ENCODE measurements at places on chromosomes 12 and 14.

DNA sequence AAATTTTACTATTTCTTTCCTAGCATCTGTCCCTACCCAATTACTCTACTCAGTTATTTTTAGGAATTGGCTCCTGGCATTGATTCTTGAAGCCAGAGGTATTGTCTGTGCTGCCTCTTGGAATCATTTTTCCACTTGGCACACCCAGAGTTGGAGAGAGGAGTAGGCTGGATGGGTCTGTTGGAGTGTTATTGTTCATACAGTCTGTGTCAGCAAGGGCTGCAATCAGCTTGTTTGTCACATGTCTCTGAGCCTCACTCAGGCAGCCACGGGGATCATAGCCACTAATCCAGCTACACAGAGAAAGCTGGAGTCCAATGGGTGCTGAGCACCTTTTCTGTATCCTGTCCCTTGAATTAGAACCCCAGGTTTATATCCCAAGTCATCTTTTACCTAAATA lies 176.0 kb upstream of the DYRK2 start:
- DNase-seq: no peak

- no peak for DNase-seq
Measured at GRCh38 chr12:70240673-70241072, 2.6 kb upstream of the CNOT2 start.

DNA sequence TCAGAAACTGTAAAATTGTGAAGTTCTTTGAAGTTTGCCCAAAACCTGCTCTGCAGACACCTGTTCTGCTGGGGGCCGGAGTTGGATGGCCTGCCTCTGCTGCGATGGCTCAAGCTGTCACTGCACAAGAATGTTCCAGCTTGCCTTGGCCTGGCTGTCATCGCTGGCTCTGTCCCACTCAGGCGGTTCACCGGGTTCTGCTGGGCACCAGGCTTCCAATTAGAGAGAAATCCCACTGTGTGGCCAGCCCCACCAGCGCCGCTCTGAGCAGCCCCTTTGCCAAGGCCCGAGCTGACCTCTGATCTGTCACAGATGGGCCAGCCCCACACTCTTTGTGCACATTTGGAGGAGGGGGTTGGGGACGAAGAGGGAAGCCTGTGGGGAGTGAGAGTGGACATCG lies 71.7 kb upstream of the GPATCH2L start:
- no peak for DNase-seq

DNA sequence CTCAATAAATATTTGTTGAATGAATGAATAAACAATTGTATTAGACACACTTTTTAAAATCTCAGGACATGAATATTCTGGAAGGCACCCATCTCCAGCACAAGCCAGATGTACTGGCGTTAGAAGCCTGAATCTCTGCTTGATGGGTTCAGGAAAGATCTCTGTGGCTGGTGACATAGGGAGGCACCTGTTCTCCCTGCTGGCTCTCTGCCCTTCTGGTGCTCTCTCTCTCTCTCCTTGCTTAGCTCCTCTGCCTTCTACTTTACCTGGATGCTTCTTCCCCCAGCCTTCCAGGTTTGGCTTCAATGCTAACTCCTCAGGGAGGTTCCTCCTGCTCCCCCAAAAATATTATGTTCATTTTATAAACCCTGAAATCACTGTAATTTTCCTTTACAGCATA lies 1.5 kb downstream of the CYP46A1 start:
- DNase-seq: no peak

DNA sequence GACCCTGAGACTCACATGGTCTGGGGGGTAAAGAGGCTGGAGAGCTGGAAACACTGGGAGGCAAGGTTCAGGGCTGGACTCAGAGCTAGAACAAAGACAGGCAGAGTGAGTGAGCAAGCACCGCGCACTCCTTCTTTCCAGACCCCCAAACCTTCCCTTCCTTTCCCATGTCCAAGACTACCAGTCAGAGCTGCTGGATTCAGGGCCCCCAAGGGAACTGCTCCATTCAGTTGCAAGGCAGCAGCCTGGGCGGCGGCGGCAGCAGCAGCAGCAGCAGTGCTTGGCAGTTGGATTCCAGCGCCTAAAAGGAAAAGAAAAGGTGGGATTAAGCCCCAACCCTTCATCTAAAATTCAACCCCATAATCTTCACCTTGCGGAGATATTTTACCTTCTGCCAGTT lies 17.1 kb downstream of the RBM23 start:
- no peak for DNase-seq

DNA sequence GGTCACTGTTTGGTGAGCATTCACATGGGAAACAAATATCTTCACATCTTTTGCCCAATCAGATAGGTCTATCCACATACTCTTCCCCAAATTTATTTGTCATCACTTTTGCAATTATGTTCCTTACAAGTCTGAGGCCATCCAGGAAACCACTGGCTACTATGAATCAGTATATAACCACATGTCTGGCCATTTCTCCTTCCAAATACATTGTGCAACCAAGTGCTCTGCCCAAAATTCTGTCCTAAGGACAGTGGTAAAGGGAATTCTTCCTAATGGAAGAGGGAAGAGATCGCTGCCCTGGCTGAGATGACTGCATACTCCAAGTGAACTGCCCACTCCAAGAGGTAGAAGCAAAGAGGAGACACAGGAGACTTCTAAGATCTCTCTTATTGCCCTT lies 148.9 kb upstream of the MAX start:
- DNase-seq: no peak

GRCh38 chr12:16285586-16285985 lies 8.1 kb upstream of the SLC15A5 start:
- DNase-seq: no peak

DNA sequence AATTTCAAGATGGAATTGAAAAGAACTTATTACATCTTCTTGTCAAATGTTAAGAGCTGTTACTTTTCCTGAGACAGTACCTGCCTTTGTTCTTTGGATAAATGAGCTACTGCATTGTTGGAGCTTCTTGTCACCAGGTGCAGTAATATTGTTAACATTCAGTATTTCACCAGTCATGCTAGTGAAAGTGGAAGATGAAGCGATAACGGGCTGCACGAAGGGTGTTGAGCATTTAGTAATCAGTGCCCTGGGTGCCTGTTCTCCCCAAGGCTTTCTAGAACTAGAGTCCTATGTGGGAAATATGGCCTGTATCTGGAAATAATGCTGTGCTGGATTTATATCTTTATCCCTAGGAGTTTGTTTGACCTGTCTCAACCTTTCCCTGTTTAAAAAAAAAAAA lies 83.2 kb downstream of the PPP2R5C start:
- DNase-seq: no peak

GRCh38 chr12:52258335-52258901 lies 16.0 kb upstream of the KRT86 start:
- DNase-seq: no peak

DNA sequence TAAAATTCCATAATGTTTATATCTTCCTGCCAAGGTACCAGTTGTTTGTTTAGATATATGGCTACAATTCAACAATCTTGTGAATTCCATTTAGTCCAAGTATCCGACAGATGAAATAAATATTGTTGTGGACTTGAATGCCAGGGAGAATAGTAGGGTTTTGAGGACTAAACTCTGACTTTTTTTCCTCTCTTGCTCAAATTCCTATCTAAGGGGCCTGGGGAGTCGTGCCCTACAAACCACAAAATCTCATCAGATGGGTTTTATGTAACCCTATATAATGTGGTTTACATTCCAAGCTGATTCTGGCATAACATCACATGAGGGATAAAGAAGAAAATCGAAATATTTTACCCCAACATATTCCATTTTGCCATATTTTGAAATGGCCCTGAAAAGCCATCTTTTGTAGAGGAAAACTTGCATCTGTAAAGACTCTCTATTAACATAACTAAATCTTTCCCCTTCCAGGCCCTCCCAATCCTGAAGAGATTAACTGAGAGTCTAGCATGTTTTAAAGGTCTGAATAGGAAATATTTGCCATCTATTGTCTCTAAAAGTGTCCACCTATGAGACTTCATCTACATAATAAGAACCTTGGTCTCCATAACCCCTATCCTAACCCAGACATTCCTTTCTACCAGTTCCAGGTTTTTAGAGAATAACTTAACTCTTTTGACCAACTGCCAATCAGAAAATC lies 184.7 kb upstream of the KITLG start:
- no peak for DNase-seq

- no peak for DNase-seq
Measured at GRCh38 chr12:103373088-103373523, 122.7 kb downstream of the C12orf42 start.

- no peak for DNase-seq
Measured at GRCh38 chr12:71744522-71745300, 10.0 kb upstream of the RAB21 start.

- DNase-seq: no peak
Measured at GRCh38 chr12:3647504-3647903, 105.4 kb downstream of the CRACR2A start.

- DNase-seq: no peak
Measured at GRCh38 chr12:108371801-108372344, 32.8 kb upstream of the CMKLR1 start.

GRCh38 chr12:51424094-51424661 lies 453 bp upstream of the SLC4A8 start:
- no peak for DNase-seq

DNA sequence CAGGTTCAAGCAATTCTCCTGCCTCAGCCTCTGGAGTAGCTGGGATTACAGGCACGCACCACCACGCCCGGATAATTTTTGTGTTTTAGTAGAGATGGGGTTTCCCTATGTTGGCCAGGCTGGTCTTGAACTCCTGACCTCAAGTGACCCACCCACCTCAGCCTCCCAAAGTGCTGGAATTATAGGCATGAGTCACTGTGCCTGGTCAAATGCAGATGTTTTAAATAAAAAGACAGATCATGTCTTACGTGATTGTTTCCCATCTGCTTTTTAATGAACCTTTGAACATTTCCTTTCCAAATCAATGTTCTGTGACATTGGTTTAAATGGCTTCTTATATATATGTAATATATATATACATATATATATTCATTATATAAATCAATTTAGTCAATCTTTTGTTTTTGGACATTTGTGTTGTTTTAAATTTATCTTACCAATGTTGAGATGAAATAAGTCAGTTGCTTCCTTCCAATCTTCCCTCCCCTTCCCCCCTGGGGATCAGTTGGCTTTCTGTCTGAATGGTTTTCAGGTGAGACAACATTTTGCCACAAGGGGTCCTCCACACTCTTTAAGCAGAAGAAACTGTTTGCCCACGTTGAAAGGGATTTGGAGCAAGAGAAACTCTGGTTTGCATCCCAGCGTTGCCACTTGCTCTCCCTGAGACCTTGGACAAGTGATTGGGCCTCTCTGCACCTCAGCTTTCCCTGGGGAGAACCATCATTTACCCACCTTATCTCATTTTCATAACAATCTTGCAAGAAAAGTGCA lies 47.6 kb upstream of the RBM19 start:
- DNase-seq: no peak

GRCh38 chr12:29640589-29641345 lies 143.0 kb downstream of the TMTC1 start:
- DNase-seq: no peak

GRCh38 chr12:92438641-92439419 lies 264.0 kb upstream of the PLEKHG7 start:
- DNase-seq: no peak

DNA sequence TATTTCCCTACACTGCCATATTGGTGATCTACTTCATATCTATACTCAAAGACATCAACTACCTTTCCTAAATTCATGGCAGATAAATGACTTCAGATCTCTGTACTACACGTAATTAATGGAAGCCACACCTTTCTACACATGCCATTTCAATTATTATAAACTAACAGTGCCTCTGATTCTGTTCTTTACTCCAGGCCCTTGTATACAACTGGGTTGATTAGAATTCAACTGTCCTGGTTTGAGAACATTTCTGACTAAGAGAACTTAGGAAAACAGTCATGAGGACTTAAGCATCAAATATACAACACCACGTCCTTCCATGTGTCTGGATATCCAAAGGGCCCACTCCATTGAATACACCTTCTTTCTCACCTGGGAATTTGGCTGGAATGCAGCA lies 1.8 kb downstream of the ACIN1 start:
- DNase-seq: no peak

- DNase-seq: no peak
Measured at GRCh38 chr12:90897986-90898385, 57.0 kb downstream of the CCER1 start.

DNA sequence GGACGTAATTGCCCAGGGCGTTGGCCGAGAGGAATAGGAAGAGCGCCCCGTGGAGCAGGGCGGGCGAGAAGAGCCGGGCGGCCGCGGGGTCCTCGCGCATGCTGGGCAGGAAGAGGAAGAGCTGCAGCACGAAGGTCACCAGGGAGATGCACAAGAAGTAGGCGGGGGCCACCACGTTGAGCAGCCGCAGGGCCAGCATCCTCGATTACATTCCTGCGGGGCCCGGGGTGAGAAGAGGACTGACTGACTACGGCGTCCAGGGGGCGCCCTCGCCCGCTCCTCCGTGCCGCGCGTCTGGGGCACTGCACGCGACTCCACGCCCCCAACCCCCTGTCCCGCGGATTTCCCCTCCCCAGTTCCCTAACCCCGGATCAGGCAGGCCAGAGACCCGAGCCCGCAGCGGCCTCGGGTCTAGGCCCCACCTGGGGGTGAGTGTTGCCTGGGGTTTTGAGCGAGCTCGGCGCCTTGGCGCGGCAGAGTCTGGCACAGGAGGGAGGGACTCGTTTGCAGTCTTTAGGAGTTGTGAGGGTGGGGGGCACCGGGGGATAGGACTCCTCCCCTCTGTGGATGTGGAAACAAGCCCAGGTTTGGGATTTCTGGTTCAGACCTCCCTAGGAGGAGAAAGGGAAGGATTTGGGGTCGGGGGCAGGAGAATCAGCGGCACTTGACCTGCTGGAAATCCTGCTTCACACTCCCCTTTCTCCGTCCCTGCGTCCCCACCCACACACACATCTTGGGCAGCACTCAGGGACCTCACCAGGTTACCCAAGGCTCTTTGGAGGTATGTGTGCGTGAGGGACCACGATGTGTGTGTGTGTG lies 1.8 kb downstream of the ZDHHC22 start:
- DNase-seq: no peak

DNA sequence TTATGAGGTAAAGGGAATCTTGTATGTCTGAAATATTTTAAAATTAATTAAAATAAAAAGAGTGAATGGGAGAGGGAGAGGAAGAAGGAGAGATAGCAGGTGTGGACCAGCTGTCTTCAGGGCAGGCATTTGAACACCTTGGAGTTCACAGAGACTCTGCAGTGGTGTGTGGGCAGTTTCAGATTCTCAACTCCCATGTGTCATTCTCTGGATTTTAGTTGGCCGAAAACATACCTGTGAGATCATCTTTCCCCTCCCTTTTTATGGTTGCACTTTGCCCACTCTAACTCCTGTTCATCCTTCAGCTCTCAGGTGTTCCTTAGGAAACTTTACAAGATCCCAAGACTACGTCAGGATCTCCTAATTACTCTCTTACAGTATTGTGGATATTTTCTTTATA lies 108.1 kb downstream of the ERC1 start:
- DNase-seq: no peak

DNA sequence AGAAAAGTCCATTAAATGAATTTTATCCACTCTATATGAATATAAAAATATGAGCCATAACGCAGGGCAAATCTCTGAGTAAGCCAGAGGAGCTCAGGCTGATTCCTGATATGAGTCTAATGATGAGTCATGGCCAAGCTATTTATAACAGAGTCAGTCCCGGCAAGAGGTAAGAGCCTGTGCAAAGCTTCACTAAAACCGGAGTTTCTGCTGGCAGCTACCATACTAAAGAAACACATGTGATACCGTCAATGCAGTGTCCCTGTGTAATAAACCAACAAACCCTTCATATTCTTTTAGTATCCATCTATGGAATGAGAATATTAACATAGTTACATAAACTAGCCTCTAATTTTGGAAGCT lies 319.4 kb downstream of the KCNC2 start:
- no peak for DNase-seq

GRCh38 chr12:113591480-113591974 lies 119.9 kb upstream of the LHX5 start:
- DNase-seq: peak; percentile 20

All from NCI-H524 treated with DMSO at 0.1 percent for 48 hours (cell line).